Activated naive CD4-positive, alpha-beta T cell treated with anti-CD3 and anti-CD28 coated beads, Interleukin-2, amount 10 ng/mL, durations not matched to agents 7 days and 5 days (primary cell): ENCODE measurements at places on chromosomes 7 and 10.

GRCh38 chr7:158955146-158955870, 99.0 kb downstream of the DYNC2I1 start:
- no peak for DNase-seq

GRCh38 chr7:35652124-35652523, 42.8 kb downstream of the HERPUD2 start:
- peak; percentile 45 for DNase-seq

- no peak for DNase-seq
Measured at GRCh38 chr10:31157123-31158010, 125.7 kb upstream of the ZNF438 start.

GRCh38 chr10:51031950-51032349, 42.3 kb upstream of the PRKG1 start:
- no peak for DNase-seq

DNA sequence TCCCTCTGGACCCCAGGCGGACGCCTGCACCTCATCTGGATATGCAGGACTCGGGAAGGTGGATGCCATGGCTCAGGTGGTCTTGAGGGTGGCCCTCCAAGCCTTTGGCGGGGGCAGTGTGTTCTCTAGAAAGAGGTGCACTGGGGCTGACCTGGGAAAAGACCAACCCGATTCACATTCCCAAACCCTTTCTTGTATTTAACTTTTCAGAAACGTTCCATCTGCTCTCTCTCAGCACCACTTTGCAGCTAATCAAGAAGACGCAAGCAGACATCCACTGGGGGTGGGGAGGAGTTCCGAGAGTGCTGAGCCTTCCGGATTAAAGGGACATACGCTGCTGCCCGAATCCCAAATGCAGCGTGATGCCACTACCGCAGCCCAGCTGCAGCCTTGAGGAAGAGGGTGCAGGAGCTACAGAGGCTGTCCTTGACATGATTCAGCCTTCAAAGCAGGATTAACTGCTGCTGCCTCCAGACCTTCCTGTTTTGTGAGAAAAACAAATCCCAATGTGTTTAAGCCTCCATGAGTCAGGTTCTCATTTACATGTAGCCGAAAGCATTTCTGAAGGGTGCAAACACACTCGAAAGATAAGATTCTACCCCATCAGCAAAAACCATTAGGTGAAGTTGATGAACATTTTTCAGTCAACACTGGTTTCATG, 39.9 kb downstream of the RBM17 start:
- DNase-seq: no peak

DNA sequence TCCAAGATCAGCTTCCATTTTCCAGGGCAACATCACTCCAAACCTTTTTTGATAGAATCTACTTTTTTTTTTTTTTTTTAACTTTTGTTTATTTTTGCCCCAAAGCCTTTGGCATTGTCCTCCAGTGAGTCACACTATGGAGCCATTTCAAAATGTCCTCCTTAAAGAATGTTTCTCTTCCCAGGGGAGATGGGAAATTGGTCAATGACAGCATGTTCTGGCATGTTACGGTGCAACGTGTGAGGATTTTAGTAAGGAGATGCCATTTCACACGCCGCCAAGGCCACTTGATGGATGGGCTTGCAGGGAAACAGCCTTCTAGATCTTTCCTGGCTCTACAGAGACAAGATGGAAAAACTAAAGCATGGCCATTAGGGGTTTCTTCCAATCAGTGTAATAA, 30.7 kb upstream of the TRIL start:
- no peak for DNase-seq

GRCh38 chr7:100413889-100414288, 14.6 kb downstream of the ZCWPW1 start:
- DNase-seq: no peak

DNA sequence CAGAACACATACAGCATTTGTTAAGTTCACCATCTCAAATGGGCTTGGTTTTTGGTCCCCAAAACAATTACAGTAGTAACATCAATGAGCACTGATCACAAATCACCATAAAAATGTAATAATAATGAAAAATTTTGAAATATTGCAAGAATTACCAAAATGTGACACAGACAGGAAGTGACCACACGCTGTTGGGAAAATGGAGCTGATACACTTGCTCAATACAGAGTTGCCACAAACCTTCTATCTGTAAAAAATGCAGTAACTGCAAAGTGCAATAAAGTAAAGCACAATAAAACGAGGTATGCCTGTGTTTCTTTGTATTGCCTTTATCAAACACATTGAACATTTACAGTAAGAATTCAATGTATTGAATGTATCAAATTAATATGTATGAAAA, 262.7 kb downstream of the CTNNA3 start:
- no peak for DNase-seq

DNA sequence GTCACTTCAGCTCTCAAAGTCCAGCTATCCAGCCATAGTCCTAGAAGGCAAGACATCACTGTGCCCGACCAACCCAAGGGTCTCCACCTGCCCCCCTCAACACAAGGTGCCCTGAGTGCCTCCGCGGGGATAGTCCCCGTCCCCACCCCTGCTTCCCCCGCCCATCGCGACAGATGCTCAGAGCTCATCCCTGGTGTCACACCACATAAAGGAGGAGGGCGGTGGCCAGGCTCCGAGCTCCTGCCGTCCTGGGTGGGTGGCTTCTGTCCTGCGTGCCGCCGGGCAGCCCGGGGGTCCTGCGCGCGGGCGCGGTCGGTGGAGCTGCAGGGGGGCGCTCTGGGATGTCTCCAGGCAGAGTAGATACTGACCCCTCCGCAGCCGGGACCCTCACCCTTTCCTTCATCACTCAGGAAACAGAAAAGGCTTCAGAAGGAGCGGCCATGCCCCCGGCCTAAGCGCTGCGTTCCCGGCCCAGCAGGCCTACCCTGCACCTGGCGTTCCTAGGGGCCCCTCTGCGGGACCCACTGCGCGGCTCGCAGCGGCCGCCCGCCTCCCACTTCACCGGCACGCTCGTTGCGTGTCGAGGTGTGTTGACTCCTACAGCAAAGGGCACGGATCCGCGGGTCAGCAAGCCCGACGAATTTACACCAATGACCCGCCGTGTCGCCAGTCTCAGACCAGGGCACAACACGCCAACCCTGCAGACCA, 53.4 kb downstream of the ALOX5 start:
- no peak for DNase-seq

DNA sequence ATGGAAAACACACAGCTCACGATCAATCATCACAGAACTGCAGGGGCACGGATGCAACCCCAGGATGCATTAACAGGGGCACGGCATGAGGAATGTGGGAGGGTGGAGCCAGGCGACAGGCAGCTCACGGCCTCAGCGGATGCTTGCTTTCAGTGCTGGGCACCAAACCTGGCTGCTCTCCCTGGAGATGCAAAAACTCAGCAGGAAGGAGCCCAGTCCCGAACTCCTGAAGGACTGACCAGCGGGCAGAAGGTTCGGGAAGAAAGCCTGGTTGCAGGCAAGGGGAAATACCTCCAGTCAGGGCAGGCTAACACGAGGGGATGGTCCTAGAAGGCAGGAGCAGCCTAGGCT, 66.8 kb downstream of the CHST15 start:
- no peak for DNase-seq

GRCh38 chr7:97096661-97097060, 20.8 kb upstream of the SDHAF3 start:
- no peak for DNase-seq

DNA sequence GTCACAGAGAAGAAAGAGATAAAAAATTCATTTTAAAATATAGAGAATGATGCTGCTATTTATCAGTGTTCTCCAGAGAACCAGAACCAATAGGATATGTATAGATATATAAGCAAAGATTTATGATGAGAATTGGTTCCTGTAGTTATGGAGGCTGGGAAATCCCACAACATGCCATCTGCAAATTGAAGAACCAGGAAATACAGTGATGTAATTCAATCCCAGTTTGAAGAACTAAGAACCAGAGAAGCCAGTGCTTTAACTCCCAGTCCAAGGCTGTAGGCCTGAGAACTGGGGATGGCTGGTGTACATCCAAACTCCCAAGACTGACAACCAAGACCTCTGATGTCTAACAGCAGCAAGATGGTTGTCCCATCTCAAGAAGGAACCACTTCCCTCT, 192.9 kb upstream of the PLXDC2 start:
- no peak for DNase-seq

DNA sequence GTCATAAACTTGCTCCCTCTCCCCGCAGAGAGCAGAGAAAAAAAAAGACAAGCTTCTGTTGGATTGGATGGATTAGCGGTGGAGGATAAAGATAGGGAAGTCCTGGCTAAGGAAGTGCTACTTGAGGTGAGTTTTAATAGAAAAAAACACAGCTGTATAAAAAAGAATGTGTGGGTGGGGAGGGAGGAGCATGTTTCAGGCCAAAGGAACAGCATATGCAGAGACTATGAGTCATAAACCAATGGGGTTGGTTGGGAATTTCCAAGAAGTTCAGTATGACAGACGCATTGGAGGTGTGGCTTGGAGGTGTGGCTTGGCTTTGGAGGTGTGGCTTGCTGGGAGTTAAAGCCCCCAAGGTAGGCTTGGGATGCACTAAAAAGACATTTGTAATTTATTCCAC, 103.0 kb upstream of the LSM8 start:
- no peak for DNase-seq

DNA sequence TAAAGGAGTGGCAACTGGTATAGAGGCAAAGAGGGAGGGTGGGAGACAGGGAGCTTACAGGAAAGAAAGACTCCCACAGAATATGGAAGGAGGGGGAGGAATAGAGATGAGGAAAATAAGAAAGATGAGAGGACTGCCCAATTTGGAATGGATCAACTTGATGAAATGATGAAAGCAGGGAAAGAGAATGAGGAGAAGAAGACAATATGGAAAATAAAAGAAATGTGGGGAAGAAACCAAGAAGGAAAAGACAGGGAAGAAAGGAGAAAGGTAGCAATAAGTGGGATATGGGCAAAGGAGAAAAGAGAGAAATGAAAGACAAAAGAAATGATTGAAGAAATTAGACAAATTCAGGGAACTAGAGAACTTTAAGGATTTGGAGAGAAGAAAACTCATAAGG, 3.0 kb downstream of the KEL start:
- no peak for DNase-seq

- DNase-seq: no peak
Measured at GRCh38 chr7:151374139-151374538, 32.5 kb downstream of the NUB1 start.

DNA sequence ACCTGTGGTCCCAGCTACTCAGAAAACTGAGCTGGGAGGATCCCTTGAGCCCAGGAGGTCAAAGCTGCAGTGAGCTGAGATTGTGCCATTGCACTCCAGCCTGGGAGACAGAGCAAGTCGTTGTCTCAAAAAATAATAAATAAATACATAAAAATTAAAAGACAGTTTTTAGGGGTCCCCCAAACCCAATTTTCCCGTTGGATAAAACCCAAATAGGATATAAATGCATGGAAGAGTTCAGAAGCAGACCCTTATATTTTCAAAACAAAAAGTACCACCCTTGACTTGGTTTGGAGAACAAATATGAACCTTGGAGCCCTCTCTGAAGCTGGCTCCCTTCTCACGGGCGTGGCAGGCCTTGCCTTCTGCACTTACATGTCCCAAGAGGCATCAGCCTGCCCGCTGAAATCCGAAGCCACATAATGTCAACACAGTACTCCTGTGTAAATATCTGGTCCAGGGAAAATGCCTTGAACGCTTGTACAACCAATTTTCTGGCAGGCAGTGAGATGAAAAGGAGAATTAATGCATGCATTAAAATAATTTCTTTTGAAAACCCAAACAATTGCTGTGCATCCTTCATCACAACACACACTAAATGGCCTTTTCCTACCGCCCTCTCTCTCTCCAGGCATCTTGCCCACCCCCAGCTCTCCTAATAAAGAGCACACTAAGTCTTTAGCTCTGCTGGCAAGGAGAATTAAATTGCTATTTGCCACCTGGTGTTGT, 46.4 kb upstream of the PARD3 start:
- no peak for DNase-seq
